ENCODE measurements at places on chromosomes 1 and 21.

- DNase-seq, result no peak
These were observed 377.4 kb upstream of the RUNX1 start for GRCh38 chr21:35426469-35426868.

DNA sequence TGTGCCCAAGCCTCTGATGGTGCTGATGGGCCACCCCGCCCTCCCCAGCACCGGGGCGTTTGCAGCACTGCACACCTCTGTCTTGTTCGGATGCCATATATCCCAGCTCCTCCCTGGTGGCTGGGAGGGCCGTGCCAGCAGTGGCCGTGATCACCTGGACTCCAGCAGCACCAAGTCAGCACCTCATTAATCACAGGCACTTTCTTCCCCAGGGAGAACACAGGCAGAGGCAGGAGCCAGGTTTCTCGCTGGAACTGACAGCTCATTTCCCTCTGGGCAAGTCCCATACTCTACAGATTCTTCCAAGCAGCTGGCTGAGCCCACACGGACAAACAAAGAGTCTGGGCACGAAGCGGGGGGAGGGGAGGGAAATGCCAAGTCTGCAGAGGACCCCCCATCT is 141.7 kb upstream of the EDN2 start:
- no peak for DNase-seq

DNA sequence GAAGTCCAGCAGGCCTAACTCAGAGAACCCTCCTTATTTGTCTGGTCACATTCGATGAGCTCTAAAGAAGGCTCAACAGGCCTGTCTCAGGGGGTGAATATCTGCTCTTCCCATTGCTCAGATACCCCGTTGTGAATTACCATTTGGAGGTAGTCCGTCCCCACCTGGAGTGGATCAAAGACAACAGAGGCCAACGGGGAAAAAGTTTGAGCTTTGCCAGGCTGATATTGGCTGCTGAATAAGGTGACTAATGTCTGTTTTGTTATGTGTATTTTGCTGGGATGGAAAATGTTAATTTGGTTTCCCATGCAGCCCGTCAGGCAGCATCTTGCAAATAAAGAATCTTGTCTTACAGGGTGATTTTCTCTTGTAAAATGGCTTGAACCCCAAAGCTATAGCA is 69.2 kb upstream of the EPS8L3 start:
- no peak for DNase-seq

- DNase-seq, result no peak
These were observed 26.0 kb upstream of the SYNC start for GRCh38 chr1:32728413-32729077.

All from CD4-positive, alpha-beta T cell (primary cell).